ENCODE measurements at places on chromosomes 11 and 22. TPM values are rescaled to one million over a fixed set of nuclear protein-coding genes. Genes with fewer than 3 reads are reported as not detected.

GRCh38 chr22:37362621-37363020 is 64.7 kb downstream of the ELFN2 start:
- no peak for DNase-seq

DNA sequence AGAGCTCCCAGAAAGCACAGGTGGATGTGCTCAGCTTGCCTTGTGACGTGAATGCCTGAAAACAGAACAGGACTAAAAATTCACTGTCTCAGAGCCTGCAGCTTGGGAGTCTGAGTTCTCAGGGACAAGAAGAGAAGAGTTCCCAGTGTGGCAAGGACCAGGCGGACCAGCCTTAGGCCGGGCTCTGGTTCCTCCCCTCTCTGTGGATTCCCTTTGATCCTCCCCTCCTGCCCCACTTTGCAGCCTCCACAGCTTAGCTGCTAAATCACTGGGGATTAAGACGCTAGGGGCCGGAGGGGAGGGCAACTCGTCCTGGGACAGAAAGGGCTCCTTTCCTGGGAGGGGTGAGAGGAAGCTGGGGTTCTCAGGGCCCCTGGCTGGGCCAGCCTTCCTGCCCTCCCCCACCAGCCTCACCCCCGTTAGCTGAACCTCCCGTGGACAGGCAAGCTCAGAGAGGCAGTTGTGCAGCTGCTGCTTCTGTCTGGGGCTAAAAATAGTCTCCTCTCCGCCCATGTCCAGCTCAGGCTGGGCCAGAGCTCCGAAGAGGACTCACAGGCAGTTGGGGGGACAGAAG is 29.9 kb upstream of the JAM3 start:
- DNase-seq = no peak

DNA sequence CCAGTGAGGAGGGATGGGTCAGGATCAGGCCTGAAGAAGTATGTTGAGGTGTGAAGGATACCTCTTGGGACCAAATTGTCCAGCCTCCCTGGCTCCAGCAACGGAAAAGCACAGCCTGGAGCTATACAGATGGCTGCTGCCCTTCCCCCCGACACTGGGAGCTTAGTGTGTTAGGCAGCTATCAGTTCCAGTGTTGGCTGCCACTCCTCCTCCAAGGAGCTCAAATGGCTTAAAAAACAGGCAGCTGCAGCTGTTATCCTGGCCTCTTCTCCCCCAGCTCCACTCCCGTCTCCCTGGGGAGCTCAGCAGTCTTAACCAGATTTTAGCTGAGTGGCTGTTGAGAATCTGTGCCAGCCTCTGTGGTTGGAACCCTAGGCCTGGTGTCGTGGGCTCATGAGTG is 225.0 kb downstream of the JRKL start:
- DNase-seq = no peak

DNA sequence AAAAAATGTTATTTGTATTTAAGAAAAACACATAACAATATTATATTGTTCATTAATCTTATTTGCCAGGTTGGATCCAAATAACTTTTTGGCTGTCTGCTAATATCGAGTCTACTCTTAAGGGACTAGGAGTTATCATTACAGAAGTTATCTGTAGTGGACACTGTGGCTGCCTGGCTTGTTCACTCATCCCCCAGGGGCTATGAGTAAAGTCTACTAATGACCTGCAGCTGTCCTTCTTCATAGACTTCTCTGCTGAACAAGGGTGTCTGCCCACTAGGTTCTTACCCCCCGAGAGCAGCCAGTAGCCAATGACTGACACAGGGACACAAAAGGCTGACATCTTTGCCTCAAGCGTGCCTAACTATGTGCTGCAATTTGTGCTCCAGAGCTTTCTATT is 69.7 kb downstream of the APIP start:
- DNase-seq = no peak

The IRAG1 gene
- polyA plus RNA-seq = not detected

The CD3D gene
- polyA plus RNA-seq = 1,253 TPM

- no peak for DNase-seq
Observed at GRCh38 chr11:61844909-61845565, 16.9 kb downstream of the FADS2 start.

DNA sequence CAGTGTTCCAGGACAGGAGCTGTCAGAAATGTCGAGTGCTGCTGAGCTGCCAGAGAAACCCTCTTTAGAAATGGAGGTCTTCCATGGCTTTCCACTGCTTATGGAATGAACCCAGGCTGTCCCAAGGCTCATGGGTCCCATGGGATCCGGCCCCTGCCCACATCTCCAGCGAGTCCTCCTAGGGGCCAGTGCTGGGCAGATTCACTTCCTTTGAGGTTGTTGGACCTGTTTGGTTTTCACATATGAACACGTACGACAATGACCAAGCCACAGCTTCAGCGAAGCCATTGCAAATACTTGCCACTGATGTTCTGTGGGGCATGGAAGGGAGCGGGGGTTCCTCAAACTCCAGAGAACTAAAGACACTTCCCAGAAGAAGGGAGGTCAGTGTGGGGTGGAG is 483.3 kb downstream of the TBC1D22A start:
- DNase-seq = no peak

The DERL3 gene
- polyA plus RNA-seq = 0.28 TPM

DNA sequence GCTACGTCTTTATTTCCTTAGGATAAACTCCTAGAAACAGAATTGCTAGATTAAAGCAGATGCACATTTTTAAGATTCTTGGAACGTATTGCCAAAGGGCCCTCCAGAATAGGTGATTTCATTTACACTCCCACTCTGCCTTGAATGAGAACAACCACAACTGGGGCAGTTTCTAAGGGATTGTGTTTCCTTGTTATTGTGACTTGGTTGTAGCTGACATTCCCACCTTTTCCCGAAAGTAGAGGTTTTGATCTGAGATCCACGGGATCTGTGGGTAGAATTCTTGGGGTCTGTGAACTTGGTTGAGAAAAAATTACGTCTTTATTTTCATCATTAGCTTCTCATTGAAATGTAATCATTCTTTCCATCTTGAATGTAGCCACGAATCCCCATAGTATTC is 21.5 kb downstream of the LRRC32 start:
- no peak for DNase-seq

The BRSK2 gene
- 0.23 TPM for polyA plus RNA-seq

- DNase-seq = no peak
Observed at GRCh38 chr22:35561796-35562526, 21.3 kb downstream of the RASD2 start.

DNA sequence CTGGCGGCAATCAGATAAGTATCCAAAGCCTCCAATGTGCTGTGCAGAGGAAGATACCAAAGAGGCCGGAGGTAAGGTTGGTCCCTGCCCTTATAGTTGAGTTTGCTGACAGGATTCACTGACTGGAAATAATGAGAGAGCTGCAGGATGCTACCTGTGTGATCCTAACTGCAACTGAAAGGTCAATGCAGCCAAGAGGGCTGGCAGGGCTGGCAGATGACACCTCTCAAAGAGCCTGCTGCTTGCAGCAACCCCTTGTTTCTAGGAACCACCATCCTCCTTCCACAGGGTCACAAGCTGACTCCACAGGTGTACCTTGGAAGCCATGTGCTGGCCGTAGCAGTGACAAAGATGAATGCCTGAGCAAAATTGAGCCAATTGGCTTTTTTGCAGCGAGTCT is 348.1 kb downstream of the DDX10 start:
- DNase-seq = no peak

DNA sequence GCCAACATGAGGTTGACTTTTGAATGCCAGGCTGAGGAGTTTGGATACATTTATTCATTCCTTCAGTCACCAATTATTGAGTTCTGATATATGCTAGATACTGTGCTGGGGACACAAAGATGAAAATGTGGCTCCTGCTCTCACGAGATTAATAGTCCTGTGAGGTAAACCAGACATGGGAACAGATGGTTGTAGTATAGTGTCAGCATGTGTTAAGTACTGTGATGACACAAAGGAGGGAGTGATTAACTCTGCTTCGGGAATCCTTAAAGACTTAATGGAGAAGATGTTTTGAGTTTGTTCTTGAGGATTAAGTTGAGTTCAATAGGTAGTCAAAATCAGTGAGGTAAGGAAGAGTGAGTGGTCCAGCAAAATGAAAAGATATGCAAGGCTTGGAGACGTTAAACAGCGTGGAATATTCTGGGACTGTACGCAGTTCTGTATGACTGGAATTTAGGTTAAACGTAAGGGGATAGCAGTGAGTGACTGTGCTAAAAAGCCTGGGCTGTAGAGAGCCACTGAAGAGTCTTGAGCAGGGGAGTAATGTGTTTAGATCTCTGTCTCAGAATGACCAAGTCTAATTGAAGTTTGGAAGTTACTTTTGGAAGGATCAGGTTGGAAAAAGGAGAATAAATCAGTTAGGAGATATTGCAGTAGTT is 11.8 kb downstream of the RNF121 start:
- DNase-seq = no peak

The NLRP14 gene
- polyA plus RNA-seq = not detected

The DGAT2 gene
- not detected for polyA plus RNA-seq

DNA sequence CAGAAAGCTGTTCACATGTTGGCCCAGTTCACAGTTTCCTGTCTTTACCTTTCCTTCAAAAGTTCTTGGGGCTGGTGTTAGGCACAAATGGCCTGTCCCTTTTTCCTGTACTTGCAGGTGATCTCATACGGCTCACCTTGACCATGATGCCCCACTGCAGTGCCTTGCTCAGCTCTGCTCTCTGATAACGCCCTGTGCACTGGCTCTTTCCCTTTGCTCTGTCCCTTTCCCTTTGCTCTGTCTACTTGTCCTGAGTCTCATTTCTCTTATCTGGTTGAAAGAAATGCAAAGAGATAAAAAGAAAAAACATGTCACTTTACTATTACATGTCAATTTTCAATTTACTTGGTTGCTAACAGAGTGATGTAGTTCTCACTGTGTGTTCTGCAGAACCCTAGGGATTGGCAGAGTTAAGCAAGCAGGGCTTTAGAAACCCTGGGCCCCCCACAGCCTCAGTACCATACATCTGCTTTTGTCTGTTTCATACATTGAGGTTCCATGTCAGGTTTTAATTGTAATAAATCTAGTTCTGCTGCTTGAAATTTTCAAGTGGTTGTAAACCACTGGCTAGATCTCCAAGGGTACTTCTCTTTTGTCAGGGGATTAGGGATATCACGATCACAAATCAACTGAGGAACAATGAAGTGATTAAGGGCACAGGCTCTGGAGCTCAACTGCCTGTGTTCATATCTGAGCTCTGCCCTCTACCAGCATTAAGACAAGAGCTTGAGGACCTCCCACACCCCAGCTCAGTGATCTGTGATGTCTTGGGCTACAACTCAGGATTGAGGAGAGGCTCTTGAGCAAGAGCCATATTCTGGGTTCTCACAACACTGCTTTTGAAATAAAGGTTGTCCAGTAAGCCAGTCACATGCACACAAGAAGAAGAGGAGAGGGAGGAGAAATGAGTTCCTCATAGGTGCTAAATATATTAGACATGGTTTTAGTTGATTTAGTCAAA is 16.3 kb upstream of the SORL1 start:
- DNase-seq = no peak

The TSGA10IP gene
- not detected for polyA plus RNA-seq

DNA sequence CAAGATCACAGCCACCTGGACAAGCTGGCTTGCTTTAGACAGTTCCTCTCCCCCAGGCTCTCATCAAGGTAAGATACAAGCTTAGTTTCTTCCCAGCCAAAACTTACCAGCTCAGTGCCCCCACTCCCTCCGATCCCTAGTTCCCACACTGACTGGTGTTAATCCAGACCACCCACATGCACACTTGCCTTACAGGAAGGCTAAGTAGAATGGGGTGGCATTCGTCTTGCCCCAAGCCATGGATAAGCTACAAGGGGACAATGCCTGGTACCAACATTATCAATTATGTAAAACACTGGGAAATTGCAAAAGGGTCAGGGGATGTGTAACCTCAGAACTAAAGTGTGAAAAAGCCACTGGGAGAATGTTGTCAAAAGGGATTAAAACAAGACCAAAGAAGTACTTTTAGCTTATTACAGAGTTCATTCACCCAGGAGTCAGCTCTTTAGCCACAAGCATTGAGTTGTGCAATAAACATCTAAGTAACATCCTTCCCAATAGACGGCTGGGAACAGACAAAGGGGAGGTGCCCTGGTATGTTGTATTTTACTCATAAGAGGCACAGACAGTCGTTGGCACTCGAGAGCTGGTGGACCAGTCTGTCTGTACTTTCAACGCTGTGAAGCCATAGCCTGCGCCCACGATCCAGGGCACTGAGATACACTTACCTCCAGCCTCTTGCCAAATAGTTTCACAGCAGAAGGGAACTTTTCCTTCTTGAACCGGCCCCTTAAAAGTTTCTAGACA is 1.1 kb downstream of the DHCR7 start:
- DNase-seq = no peak

DNA sequence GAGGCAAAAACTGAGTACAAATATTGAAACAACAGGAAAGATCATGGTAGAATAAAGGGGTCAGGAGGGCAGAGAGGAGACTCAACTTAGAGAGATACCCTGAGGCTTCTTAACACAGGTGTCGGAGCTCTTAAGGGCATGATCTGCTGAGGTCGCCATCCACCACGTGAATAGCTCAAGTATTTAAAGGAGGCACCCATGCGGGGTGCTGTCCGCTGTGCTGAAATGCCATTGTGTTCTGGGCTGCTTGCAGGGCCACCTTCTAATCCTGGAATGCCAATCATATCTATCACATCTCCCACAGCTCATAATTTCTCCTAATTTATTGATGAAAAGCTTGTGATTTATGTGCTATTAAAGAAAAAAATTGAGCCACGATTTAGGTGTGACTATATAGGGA is 90.2 kb downstream of the SEZ6L start:
- no peak for DNase-seq

DNA sequence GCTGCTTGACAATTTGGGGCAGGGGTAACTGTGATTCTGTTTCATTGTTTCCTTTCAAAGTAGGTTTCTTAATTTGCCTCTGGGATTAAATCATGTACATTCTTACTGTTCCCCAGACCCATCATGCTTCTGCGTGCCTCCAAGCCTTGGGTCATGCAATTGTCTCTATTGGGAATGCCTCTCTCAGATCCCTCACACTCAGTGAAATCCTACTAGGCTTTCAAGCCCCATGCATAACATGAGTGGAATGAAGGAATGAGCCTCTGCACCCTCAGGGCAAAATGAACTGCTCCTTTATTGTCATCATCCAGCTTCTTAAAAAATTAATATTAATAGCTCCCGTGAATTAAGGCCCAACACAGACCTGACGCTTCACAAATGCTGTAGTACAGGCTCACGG is 381.7 kb downstream of the TENM4 start:
- no peak for DNase-seq

The OR52B2 gene
- not detected for polyA plus RNA-seq

The KCNJ11 gene
- polyA plus RNA-seq = 0.09 TPM

The PICK1 gene
- polyA plus RNA-seq = 9.4 TPM

- DNase-seq = no peak
Observed at GRCh38 chr11:19026862-19027261, 33.7 kb downstream of the MRGPRX2 start.

The PDGFB gene
- polyA plus RNA-seq = 18.2 TPM

- no peak for DNase-seq
Observed at GRCh38 chr11:35539781-35540281, 14.4 kb upstream of the PAMR1 start.

- DNase-seq = no peak
Observed at GRCh38 chr11:130175898-130176297, 16.3 kb downstream of the ST14 start.

- no peak for DNase-seq
Observed at GRCh38 chr11:102111011-102111786, 952 bp downstream of the YAP1 start.

All from CD8-positive, alpha-beta memory T cell (primary cell).